ENCODE measurements at places on chromosomes 4 and X.

DNA sequence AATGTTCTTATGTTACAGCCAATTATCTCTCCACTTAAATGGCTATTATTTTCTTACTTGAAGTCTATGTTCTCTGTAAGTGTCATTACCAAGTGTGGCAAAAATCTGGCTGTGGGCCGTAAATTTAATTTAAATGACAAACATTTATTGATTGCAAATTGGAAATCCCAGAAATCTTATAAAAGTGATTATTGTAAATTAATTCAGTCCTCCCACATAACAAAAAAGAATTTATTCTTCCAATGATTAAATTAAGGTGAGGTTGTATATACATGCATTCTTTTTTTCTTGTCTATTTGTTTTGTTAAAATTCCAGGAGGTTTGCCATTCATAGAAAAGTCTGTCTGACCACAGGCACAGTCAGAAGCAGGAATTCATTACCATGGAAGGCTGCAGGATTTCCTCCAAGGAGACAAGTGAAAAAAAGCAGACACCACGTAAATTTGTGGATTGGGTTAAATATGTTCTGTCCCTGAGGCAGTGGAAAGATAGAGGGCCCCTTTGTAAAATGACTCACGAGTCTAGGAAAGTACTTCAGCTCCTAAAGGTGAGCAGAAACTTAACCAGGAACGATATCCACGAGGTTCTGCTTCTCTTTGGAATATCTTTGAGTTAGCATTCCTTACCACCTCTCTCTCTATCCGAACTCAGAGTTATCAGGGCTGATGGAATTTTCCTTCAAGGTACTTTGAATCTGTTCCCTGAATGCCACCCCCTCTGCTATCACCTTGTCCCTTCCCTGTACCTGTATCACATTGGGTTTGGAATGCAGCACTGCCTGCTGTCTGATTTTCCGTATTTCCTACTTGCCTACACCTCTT, 10.7 kb downstream of the PPARGC1A start:
- DNase-seq: no peak

GRCh38 chr4:42416017-42416416, 18.7 kb downstream of the SHISA3 start:
- DNase-seq: no peak

DNA sequence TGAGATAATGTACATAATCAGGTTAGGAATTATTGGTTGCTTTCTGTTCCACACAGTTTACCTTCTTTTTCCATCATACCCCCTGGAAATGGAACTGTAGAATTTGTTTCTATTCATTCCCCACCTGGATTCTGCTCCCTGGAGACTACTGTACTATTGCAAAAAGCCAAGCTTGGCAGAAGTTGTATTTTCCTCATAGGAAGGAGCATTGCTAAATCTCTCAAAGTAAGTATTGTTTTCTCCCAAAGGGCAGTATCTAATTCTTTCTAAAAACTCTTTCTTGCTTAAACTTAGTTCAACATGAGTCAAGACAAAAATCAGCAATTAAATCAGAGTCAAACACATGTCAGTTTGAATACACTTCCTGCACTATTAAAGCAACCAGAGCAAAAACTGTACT, 136.2 kb downstream of the CDS1 start:
- no peak for DNase-seq

GRCh38 chrX:44422631-44423030, 79.2 kb upstream of the EFHC2 start:
- DNase-seq: no peak

DNA sequence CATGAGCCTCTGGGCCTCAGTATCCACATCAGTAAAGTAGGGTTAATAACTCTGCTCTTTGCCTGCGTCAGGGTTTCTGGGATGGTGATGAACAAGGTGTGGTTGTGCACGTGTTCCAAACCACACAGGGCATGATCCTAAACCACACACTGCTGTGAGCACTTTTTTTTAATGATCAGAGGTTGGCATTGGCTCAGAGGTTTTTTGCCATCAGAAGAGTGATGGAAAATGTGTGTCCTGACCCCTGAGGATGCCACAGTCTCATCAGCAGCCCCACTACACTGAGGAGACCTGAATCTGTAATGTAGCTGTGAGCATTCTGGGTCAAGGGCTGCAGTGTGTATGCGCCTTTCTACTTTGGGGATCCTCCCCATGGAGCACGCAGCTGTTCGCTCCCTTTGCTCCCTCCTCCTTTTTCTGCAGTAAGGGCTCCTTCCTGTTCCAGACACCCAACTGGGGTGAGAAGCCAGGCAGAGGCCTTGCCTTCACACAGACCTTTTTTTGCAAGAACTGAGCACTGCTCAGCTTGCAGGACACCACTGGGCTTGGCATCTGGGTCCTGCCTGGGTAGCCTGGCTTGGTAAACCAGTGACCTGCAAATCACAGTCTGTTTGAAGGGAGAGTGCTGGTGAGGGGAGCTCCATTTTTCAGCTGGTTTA, 87.5 kb downstream of the MAMLD1 start:
- peak; percentile 33 for DNase-seq

DNA sequence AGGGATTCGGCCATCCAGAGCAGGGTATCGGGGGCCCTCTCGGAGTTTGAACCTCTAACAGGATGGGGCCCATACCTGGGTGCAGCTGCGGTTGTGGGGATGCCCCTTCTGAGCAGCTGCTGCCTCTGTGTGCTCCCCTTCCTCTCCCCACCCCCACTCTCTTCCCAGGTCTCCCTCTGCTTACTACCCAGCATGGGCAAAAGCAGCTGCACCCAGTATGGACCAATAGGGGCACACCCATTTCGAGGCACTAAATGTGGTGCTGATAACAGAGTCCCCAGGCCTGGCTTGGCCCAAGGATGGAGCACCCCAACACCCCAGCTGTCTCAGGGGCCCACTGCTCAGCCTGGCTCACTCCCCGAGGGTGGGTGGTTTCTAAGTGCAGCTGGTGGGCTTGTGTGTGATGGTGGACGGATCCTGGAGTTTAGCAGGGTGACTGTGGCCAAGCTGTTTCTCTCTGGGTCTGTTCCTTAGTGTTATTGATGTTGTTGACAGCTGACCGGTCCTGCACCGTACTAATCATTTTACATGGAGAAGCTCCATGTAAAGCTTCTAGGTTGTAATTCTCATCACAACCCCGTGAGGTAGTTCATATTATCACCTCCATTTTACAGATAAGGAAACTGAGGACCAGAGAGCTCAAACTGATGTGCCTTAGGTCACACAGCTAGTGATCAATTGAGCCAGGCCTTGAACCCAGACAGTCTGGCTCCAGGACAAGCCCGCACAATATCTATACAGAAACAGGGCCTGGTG, 13.1 kb upstream of the KIAA0232 start:
- DNase-seq: peak; percentile 15

DNA sequence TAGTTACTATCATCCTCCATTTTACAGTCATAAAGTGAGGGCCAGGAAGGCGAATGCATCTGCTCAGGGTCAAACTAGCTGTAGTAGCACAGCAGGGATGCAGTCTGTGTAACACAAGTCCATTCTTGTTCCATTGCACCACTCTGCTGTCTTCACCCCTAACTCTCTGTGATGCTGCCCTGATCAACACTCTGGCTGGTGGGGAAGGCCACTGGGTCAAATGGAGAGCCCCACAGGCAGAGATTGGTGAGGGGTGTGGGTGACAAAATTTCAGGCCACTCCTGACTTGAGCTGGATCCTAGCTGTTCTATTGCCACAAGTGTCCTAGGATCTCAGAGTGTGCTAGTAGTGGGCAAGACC, 136.5 kb downstream of the PJA1 start:
- no peak for DNase-seq

DNA sequence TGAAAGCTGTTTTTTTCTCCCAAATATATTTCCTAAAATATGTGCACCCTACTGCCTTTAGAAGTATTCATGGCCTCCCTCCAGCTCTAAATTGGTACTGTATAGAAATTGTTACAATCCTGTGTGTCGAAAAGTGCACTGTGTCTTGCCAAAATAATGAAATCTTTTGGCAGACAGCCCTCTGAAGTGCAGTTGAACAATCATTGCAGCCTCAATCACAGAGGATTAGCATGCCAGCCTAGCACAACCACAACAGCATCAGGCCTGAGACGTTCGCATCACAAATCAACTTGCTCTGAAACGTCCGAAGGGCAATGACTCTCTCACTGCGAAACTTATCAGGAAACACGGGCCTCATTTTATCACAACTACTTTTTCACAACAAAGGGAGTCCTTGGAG, 99.0 kb downstream of the ANOS1 start:
- DNase-seq: no peak

DNA sequence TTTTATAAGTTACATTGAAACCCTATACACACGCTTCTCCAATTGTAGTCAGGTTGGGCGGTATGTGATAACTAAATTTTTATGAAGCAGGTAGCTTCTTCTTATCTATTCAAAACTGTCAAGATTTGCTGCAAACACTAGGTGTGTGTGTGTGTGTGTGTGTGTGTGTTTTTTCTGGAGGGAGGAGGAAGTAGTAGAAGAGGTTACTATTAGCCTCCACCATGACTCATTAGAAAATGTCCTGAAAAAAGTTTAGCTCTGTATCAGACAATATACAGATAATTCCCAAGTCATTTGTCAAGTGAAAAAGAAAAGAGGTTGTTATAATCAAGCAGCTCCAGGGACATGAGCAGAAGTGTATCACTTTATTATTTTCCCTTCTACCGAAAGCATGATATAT, 33.9 kb downstream of the PCDH7 start:
- DNase-seq: no peak

DNA sequence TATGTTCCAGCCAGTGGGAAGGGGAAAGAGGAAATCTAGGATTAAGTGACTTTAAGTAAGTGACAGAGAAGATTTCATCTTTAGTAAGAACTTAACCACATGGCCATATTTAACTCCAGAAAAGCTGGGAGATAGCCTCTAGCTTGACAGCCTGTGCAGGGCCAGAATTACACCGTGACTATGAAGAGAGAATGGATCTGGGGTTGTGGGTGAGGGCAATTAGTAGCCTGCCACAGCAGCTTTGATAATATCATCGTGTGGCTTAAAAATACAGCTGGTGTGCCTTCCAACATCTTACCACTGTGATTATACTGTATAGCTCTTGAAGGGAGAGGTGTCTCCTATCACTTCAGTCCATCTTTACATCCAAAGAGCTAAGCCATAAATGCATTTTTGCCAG, 57.6 kb upstream of the TBC1D9 start:
- no peak for DNase-seq

- no peak for DNase-seq
Measured at GRCh38 chr4:6557185-6557584, 17.8 kb upstream of the MAN2B2 start.

- no peak for DNase-seq
Measured at GRCh38 chrX:133415276-133416105, at the start of gene GPC4. TSS of gene GPC4 (minus strand) at chrX:133415489. CDS start at chrX:133414965, 524 bp downstream.

DNA sequence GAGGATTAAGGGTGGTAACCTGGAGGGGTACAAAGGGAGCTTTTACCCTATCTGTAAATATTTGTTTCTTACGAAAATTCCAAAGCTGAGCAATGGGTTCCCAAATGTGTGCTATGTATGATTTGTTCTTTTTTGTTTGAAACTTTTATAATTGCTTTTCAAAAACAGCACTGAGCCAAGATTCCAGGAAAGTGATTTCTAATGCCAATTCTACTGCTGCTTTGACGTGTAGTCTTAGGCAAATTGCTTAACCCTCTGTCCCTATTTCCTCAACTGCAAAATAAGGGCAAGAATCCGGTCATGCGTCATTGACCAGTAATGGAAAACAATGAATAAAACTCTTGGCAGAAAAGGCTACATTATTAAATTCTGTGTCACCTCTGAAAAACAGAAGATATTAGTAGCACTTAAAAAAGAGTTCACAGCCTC, 454.7 kb downstream of the IL15 start:
- DNase-seq: no peak

DNA sequence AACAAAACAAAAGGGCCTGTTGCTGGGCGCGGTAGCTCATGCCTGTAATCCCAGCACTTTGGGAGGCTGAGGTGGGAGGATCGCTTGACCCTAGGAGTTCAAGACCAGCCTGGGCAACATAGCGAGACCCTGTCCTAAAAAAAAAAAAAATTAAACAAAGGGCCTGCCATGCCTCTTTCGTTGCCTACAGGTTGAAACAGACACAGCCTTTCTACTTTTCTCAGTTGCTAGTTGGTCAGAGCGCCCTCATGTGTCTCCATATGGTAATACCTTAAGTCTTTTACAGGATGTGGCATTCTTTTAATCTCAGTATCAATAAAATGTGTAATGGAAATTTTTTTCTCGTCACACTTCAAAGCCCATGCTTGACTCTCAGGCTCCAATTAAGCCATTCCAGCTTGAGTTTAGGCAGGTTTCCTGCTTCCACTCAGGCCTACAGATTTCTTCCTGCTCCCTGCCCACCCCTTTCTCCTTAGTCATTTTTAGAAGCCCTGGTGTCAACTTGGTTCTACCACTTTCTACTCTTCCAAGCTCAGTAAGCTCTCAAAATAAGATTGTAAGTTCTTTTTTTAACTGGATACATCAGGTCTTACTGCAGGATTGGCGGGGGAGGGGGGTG, 4.6 kb upstream of the SOWAHD start:
- DNase-seq: peak; percentile 59

DNA sequence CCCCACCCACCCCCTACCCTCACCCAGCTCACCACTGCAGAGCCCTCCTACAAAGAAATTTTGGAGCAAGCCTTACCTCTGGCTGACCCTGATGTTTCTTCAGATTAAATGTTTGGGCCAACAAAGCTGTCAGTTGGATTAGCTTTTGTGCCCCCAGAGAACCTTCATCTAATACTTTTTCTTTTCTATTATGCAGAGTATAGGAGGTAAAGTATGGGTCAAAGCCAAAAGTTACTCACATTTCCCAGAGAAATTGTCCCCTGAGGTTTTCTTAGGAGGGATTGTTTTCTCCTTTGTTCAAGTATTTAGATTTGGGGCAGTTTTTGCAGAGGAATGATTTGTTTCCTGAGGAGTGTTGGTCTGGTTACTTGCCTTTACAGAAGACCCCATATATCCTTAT, 69.5 kb downstream of the AASDH start:
- DNase-seq: no peak

DNA sequence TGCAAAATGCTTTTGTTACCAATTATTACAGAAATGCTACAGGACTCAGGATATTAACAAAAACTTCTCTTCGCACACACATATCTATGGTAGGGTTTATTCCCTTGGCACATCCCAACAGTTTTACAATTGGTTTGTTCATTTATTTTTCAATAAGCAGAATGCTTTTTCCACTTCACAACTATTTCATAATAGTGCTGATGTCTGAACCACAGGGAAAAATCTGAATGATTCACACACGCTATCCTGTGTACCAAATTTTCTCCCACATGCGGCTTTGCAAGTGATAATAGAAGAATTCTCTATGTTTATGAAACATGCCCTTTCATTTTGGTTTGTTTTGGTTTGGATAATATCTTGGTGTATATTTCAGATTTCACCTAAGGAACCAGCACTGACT, 725.7 kb upstream of the TENM3 start:
- DNase-seq: no peak
